ENCODE measurements at places on chromosomes 12 and 14.
A peak's percentile ranks its signal among the peaks of the same experiment; 100 is the strongest.

- DNase-seq, result no peak
Observed at GRCh38 chr12:71124835-71125460, 32.9 kb downstream of the TSPAN8 start.

- no peak for DNase-seq
Observed at GRCh38 chr12:122382919-122383350, 39.5 kb downstream of the CLIP1 start.

- DNase-seq, result no peak
Observed at GRCh38 chr12:130132831-130133511, 29.3 kb upstream of the FZD10 start.

DNA sequence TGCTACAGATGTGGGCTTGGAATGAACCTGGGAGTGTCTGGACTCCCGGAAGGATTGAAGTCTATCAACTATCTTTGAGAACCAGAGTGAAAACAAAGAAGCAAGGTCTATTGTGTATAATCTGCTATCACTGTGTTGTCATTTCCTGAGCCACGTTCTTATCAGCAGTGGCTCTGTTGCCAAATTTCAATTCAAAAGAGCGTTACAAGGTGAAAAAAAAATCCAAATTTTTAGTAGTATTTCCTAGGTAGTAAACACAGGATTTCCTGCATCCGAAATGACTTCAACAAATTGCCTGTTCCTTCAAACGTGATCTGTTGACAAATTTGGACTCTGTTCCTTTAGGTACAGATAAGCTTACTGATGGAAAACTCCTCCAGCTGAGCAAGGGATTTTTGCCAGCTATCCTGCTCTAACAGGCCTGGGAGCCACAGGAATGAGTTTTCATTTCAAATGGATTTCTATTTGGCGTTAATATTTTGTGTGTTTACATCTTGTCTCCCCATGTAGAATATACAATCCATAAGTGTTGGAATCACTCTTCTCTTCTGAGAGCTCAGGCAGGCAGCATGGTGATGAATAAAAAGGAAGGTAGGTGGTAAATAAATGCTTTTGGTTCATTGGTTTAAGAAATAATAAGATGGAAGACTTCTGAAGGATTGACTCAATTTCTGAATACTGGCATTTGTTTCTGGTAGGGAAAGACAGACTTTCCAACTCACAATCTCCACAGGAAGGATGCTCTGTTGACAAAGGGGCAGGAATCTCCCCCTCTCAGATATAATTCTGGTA, 58.5 kb downstream of the GPR135 start:
- DNase-seq, result peak; percentile 41

DNA sequence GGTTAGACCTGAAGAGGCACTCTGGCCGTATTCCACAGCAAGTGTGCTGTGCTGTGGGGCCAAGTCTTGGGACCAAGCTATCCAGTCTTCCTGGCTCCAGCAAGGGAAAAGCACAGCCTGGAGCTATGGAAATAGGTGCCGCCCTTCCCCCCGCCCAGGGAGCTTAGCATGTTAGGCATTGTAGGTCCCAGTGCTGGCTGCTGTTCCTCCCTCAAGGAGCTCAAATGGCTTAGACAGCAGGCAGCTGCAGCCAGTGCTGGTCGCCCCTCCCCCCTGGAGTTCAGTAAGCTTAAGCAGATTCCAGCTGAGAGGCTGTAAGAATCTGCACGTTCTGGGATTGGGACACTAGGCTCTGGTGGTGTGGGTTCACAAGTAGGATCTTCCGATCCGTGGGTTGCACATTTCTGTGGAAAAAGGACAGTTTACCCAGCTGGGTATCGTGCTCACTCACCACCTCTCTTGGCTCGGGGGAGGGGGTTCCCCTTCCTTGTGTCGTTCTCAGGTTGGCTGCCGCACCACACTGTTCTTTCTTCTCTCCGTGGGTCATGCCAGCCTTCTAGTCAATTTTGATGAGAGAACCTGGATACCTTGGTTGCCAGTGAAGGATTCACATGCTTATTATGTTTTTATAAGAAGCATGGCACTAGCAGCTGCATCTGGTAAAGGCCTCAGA, 127.3 kb downstream of the CNTN1 start:
- DNase-seq, result no peak

All from EH (cell line).